ENCODE measurements at places on chromosomes 5 and 9. TPM values are rescaled to one million over a fixed set of nuclear protein-coding genes. Genes with fewer than 3 reads are reported as not detected.

BARHL1 gene
- total RNA-seq, result not detected

INSL4 gene
- not detected for total RNA-seq

ZBTB34 gene
- total RNA-seq, result 4.1 TPM

TAF11L8 gene
- not detected for total RNA-seq

HBEGF gene
- 0.47 TPM for total RNA-seq

ARHGEF39 gene
- 0.32 TPM for total RNA-seq

TEK gene
- total RNA-seq, result 15.6 TPM

CNTLN gene
- total RNA-seq, result 8.4 TPM

TAF11L5 gene
- total RNA-seq, result not detected

PRDM12 gene
- not detected for total RNA-seq

CDH9 gene
- not detected for total RNA-seq

GALT gene
- total RNA-seq, result 34.5 TPM

UNC13B gene
- total RNA-seq, result 25.5 TPM

SLC6A7 gene
- total RNA-seq, result not detected

SPATA31E1 gene
- total RNA-seq, result not detected

CDK7 gene
- 70.5 TPM for total RNA-seq

CCL27 gene
- total RNA-seq, result not detected

ABLIM3 gene
- 24.9 TPM for total RNA-seq

All from bronchial smooth muscle cell (primary cell).